ENCODE measurements at places on chromosomes 2 and 18.

- DNase-seq = no peak
Observed at GRCh38 chr2:113248997-113249770, 29.5 kb downstream of the PAX8 start.

GRCh38 chr2:218991674-218992168 is 1.5 kb downstream of the CRYBA2 start:
- DNase-seq = no peak

DNA sequence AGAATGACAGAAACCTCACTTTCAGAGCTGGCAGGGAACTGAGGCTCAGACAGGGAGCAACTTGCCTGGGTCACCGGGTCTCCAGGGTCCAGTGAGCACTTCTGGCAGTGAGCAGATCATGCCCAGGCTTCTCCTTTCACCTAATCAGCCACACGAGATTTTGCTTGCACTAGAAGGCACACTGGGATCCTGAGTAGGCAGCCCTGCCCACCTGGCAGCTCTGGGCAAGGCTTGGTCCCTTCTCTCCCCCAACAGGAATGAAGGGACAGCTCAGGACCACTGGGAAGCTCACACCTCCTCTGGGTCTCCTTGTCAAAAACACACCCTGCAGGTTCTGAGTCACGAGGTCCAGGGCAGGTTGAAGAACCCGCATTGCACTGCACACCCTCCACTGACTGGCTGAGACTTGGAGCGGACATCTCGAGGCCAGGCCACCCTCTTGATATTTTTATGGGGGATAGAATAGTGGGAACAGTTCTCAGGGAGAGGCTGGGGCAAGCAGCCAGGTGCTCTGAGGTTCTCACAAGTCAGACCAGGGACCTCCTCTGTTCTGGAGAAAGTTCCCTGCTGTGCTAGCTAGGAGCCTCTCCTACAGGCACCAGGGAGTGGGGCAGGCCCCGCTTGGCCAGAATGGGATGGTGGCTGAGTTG is 5.7 kb downstream of the MAL start:
- no peak for DNase-seq

GRCh38 chr18:24395049-24395795 is 2.4 kb downstream of the OSBPL1A start:
- DNase-seq = no peak

GRCh38 chr2:241952816-241953215 is 83.3 kb downstream of the RTP5 start:
- no peak for DNase-seq

DNA sequence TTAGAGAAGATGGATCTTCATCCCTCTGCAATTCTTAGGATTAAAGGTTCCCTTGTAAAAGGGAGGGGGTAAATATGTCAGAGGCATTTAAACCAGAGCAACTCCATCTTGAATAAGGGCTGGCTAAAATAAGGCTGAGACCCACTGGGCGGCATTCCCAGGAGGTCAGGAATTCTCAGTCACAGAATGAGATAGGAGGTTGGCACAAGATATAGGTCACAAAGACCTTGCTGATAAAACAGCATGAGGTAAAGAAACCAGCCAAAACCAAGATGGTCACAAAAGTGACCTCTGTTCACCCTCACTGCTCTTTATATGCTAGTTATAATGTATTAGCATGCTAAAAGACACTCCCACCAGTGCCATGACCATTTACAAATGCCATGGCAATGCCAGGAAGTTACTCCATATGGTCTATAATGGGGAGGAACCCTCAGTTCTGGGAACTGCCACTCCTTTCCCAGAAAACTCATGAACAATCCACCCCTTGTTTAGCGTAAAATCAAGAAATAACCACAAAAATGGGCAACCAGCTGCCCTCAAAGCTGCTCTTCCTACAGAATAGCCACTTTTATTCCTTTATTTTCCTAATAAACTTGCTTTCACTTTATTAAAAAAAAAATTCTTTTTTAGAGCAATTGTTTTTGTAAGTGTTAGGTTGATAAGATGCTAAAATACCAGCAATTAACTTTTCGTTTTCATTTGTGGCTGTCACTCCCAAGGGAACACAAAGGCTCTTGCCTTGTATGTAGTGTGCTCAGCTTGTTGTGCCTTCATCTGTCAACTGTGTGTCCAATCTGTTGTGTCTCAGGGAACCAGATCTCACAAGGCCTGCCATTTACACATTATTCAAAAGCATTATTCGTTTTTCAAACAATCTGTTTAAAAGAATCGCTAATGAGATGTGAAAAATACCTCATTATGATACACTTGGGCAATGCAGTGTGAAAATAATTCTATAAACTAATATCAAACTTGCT is 205.2 kb upstream of the RGPD4 start:
- DNase-seq = no peak

DNA sequence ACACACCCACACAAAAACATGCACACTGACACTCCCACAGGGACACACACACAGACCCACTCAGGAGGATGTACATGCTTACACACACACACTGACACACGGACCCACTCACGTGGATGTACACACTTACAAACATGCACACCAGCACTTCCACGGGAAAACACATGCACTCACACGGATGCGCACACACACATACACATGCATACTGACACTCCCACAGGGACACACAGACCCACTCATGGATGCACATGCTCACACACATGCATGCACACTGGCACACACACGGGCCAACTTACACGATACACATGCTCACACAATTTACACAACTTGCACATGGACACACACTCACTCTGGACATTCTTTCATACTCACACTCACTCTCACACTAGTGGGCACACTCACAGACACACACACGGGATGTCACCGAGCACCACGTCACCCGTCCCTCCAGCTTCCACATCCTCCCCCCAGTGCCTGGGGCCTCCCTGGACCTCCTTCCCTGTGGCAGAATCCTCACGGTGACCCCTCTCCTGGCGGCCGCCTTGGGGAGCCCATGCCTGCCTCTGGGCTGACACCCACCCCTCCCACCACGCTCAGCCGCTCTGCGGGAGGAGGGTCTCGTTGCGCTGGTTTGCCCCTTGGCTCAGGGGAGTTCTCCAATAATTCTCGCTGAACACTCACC is 58.5 kb downstream of the TWIST2 start:
- no peak for DNase-seq

GRCh38 chr2:9375857-9376428 is 47.4 kb downstream of the ITGB1BP1 start:
- no peak for DNase-seq

DNA sequence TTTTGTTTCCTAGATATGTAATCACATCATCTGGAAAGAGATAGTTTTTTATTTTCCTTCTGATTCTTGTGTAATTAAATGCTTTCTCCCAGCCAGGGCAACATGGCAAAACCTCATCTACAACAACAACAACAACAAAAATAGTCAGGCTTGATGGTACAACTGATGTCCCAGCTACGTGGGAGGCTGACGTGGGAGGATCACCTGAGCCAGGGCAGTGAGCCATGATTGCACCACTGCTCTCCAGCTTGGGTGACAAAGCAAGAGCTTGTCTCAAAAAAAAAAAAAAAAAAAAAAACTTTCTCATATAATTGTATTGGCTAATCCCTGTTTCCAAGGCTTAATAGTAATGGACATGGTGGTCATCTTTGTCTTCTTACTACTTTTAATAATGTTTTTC is 26.4 kb upstream of the PGAP1 start:
- no peak for DNase-seq

- no peak for DNase-seq
Observed at GRCh38 chr2:215314896-215315295, 3.0 kb downstream of the ATIC start.

DNA sequence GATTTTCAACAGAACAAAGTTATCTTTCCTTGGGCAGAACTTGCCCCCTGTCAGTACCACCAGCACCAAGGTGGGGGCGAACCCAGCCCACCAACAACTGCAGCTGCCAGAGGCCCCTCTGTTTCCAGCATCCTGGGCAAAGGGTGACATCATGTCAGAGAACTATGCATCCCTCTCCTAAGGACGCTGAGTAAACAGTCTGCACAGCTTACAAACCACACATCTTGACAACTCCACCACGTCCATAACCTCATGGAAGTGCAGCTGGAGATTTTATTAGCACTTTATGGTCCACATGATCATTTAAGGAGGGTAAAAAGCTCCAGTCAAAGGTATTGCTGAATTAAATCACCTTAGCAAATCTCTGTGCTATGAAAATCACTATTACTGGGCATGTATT is 40.4 kb downstream of the PIEZO2 start:
- no peak for DNase-seq

DNA sequence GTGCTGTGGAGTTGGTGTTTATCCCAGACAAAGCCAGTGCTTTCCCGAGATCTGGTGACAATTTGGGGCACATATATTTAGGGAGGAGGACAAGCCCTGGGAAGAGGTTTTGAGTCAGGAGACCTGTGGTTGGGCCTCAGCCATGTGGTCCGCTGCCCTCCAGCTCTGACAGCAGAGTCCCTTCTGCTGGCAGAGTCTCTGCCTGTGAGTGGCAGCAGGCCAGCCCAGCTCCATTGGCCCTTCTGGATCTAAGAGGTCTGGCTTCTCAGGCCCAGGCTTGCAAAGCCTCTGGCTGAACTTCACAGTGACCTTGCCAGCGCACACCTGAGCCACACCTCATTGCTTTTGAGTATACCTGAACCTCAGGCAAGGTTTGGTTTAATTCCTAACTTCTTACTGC is 115.3 kb downstream of the BCL2L11 start:
- no peak for DNase-seq

DNA sequence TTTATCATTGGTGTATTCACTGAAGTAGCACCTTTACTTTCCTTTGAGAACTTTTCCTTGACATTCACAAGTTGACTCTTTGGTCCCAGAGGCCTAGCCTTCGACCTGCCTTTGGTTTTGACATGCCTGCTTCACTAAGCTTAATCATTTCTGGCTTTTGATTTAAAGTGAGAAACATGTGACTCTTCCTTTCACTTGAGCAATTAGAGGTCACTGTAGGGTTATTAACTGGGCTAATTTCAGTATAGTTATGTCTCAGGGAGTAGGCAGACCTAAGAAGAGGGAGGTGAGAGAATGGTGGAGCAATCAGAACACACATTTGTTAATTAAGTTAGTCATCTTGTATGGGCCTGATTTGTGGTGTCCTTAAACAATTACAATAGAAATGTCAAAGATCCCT is 1040.7 kb upstream of the SLC39A10 start:
- no peak for DNase-seq

DNA sequence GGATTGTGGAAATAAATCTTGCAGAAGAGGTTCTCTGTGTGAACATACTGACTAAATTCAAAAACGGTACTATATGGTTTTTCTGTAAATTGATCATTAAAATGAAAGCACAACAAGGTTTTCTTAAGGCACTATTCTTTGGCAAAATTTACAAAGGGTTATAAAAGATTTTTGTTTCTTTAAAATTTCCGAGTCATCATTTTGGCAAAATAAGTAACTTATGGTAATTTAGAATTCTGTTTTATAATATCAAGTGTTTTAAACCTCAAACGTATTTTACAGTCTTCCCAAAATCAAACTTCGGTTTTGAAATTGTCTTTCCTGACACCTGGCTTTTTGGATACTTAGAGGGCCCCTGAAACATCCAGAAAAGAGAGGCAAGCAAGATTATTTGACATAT is 101.9 kb upstream of the TFPI start:
- DNase-seq = no peak

- DNase-seq = no peak
Observed at GRCh38 chr2:98900721-98901120, 35.3 kb downstream of the CRACDL start.

DNA sequence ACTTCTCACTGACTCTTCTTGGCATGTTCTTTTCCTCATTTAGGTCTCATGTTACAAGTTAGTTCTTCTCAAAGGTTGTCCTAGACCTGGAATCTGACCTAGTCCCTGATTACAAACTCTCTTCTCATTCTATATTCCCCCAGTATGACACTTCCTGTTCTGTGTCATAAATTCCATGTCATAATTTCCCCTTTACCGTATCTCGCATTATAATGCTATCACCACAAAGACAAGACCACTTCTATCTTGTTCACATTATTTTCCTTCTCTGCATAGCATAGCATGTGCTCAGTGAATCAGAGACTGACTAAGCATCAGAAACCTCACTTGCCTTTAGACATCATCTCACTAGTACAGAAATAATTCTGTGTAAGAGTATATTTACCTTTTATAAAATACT is 63.6 kb upstream of the CAVIN2 start:
- DNase-seq = peak; percentile 79

DNA sequence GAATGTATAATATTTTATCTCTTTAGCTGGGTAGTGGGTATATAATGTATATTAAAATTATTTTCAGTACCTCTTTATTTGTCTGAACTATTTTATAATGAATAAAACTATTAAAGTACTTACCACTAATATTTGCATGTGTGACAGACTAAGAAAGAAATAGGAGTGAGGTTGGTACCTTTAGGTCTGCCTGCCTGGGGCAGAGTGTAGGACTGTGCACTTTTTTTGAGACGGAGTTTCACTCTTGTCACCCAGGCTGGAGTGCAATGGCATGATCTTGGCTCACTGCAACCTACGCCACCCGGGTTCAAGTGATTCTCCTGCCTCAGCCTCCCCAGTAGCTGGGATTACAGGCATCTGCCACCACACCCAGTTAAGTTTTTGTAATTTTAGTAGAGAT is 18.8 kb downstream of the NCOA1 start:
- DNase-seq = no peak

DNA sequence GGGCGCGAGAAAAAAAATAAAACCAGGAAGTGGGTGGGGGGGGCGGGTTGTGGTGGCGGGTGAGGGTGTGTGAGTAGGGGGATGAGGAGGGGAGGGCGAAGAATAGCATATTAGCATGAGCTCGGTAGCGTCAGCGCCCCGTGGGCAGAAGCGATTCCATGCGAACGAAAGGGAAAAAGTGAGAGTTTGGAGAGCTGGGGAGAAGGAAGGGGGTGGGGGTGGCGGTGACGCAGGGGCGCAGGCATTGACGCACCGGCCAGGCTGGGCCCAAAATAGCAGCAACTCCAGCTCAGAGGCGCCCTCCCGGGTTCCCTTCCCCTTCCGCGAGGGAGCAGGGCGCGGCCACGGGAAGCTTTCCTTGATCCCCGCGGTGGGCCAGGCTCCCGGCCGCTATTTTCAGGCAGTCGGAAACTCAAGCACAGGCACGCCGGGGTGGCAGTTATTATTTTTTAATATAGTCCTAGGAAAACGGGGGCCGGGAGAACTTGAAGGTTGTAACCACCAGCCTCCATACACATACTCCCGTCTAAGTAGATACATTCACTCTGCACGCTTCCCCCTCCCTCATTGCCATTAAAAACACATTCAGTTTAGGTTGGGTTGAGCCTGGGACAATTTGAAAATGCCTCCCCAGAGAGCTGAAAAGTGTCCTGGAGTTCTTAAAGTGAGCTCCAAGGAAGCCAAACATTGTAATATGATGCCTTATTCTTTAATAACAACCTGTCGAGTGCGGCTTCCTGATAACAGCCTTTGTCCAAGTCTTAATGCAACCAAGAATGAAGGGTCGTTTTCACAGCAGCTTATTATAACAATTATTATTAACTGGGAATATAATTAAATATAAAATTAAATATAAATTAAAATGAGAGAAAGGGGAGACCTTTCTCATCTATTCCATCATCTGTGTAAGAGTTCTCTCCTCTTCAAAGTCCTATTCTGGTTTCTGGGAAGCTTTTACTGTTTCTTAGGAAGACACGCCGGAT is 2.3 kb upstream of the NR4A2 start:
- DNase-seq = no peak

GRCh38 chr18:62505669-62506494 is 16.9 kb upstream of the ZCCHC2 start:
- DNase-seq = no peak
